ENCODE measurements at places on chromosomes 5 and 9.

GRCh38 chr9:6549106-6549800 lies 96.3 kb downstream of the GLDC start:
- no peak for DNase-seq

- no peak for DNase-seq
Measured at GRCh38 chr5:155595791-155596190, 582.2 kb downstream of the KIF4B start.

GRCh38 chr5:32302835-32303754 lies 9.6 kb downstream of the MTMR12 start:
- DNase-seq, result no peak

DNA sequence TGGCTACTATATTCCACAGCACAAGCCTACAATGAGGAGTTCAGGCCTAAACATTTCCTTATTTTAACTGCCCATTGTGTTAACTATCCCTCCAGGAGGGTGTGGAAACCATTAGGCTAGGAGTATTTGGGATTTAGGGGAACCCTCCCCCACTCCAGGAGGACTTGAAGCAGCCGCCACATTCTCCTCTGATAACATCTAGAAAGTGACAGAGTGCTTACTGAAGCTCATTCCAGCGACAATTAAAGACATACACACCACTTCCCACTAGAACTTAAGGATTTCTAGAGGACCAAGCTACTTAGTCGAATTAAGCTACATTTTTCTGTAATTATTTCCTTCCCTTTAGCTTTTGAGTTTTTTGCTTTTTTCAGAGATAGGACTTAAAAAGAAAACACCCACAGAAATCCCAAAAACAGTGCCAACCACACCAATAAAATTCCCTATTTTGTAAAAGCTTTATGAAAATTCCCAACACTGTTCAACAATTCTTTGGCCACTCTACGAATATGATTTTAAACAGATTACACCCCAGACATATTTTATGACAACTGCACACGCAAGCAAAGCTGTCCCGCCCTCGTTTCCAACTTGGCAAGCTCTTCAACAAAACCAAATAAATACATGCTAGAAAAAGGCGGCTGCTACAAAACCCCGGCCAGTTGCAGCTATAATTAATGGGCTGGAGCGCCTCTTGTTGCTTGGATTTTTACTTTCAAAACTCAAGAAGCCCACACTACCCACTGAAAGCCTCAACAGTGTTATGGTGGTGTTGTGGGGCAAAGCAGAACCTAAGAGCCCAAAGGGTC lies 4.5 kb downstream of the ROR2 start:
- peak; percentile 17 for DNase-seq

- DNase-seq, result no peak
Measured at GRCh38 chr9:80158131-80158530, 586.4 kb downstream of the TLE4 start.

DNA sequence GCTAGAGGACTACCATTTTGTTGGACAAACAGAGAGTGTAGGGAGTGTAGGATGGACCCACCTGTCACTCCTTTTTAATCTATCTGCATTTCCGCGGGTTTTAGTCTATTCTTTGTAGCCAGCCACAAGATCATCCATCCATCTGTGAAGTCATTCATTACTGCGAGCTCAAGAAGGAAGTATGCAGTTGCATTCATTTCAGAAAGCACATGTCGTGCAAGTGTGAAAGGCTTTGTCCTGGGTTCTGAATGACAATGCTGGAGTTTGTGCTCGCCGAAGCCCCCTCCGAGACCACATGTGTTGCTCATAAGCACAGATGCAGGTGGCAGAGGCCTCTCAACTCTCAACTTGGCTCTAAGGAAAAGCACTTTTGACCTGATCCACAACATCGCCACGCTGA lies 70.3 kb upstream of the BASP1 start:
- no peak for DNase-seq
